NCI-H1694 treated with DMSO at 0.1 percent for 48 hours (cell line): ENCODE measurements at places on chromosomes 11 and 22.

DNA sequence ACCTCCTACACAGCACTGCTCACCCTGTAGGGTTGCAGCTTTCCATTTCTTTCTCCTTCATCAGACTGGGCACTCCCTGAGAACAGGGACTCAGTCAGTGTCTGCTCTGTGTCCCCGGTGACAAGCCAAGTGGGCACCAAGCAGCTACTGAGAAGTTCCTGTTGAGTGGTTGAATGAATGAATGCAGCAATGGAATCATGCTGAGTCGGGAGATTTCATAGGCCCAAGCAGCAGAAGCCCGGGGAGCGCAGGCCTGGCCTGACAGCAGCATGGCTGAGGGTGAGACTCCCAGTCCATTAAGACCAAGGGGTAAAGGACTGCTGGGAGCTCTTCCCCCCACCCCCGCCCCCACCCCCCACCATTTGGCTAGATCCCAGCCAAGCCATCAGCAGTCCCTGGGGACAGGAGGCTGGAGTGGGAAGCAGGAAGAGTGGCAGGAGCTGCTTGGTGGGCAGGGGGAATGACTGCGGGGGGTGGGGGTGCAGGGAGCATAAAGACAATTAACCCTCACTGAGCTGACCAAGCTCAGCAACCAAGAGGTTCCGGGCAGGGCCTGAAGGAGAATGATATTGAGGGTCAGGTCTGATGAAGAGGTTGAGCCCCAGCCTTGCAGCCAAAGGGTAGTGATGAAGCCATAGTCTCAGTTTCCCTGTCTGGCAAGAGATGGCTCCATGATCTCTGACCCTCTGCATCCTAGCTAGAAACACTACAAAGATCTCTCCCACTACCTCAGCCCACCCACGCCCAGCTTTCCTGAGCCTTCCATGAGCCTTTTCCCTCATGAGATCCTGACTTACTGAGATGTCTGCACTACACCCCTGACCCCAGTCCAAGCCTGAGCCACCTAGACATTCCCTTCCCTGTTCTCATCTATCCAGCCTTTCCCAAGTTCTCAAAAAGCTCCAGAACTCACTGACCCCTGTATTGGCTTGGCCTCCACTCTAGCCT is 2.8 kb downstream of the PDE2A start:
- DNase-seq, result no peak

GRCh38 chr11:12167061-12168000 is 56.9 kb downstream of the MICAL2 start:
- DNase-seq, result no peak

DNA sequence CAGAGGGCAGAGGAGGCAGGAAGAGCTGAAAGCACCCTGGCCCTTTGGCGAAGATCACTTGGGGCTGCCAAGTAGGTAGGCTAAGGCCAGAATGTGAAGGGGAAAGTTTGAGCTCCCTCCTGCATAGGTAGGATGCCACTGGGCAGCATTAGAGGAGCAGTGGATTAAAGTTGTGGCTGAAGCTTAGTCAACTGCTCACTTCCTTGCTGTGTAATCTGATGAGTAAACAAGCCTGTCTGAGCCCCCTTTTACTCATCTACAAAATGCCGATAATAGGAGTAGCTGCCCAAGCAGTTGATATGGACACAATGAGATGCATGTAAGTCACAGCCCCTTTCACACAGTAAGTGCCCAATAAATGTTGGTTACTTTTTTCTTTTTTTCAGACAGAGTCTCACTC is 216.4 kb downstream of the MN1 start:
- no peak for DNase-seq

DNA sequence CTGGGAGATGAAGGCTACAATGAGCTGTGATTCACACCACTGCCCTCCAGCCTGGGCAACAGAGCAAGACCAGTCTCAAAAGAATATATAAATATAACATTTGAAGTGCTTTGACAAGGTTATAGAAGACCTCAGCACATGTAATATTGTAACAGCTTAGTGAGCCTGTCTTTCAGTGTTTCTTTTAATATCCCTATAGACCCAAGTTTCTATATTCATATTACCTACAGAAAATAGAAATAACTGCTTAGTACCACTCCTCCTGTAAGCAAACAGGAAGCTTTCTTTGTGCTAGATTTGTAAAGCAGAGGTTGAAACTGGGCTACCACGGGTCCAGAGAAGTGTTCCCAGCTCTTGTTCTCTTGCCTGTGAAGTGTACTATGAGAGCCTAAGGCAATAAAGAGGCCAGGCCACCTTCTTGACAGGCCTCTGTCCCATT is 68.2 kb downstream of the PPP2R1B start:
- DNase-seq, result no peak

DNA sequence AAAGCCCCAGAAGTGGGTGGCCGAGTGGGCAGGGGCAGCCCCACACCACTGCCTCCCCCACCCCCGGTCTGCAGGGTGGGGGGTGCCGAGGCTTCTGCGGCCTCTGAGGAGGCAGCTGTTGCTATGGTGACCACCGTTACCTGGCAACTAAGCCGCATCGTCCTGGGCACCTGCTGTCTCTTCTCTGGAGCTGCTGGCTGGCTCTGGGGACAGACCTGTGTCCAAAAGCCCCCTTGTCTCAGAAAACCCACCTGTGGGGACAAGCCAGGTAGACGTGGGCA is 79.9 kb upstream of the PRR5 start:
- DNase-seq, result no peak

GRCh38 chr11:64207256-64208085 is 950 bp downstream of the FERMT3 start:
- DNase-seq, result no peak

GRCh38 chr11:126654886-126655806 is 299.7 kb downstream of the ST3GAL4 start:
- DNase-seq, result no peak

DNA sequence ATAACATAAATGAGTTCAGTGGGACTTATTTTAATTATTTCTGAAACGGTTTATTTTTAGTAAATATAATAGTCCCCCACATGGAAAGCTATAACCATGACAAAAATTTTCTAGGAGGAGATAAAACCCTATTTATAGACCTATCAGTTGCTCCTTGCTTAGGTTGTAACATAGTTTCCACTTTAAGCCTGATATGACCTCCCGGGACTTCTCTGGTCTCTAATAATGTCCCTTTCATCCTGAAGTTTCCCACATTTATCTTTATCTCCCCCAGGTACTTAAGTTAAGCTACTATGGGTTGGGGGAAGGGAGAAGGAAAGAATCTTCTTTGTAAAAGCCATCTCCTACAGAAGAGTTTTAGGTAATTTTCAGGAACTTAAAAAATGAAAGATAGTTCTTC is 117.7 kb downstream of the RBFOX2 start:
- DNase-seq, result no peak

GRCh38 chr11:113245216-113245615 is 69.2 kb upstream of the TTC12 start:
- no peak for DNase-seq

DNA sequence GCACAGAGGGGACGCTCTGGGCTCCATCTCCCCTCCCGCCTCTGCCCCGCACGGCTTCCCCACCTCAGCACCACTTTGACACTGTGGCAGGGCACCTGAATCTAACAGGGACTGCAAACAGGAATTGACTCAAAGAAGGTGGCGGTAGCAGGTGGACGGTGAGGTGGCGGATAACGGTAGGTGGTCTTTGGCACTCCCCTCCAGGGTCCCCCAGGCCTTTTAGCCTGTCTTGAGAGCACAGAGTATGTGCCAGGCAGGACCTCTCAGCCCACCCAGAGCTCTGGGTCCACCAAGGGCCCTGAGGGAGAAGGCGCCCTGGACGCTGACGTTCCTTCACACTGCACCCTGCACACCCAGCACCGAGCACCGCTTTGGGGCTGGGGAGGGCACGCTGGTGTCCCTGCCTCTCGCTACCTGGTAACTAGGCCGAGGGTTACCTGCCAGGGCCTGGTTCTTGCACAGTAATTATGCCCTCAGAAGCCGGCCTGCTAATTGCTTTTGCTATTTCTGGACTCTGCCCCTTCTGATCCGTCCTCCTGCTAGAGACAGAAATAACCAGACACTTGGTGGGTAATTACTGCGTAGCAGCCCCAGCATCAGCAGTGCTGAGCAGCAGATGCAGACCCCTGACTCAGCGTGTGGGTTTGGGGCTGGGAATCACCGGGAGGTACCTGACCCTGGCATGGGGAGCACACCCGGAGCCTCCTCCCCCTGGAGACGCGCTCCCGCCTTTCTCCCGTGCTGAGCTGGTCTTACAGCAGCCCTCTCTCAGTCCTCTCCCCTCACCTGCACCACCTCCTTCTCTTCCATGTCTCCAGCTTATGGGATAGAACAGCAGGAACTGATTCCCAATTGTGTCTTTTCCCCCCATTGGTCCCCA is 103.3 kb upstream of the B3GAT1 start:
- no peak for DNase-seq

DNA sequence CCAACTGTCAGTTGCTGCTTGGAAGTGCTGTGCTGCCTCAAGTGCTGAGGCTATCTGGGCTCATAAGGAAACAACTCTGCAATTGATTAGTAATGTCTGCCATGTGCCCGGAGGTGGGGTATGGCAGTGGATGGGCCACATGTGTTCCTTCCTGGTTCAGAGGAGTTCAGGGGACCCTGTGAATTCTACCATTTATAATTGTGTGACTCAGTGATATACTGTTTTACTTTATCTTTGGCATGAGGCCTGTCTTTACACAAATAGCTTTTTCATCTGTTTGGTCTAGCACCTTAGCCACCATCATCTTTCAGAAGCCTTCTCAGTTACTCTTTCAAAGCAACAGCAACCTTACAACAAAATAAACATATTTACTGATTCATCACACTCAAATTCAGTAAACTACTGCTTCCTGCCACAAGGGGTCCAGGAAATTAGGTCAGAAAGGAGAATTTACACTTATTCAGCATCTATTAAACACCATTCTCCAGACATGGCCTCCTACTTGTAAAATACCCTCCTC is 20.9 kb downstream of the DKK3 start:
- DNase-seq, result no peak

DNA sequence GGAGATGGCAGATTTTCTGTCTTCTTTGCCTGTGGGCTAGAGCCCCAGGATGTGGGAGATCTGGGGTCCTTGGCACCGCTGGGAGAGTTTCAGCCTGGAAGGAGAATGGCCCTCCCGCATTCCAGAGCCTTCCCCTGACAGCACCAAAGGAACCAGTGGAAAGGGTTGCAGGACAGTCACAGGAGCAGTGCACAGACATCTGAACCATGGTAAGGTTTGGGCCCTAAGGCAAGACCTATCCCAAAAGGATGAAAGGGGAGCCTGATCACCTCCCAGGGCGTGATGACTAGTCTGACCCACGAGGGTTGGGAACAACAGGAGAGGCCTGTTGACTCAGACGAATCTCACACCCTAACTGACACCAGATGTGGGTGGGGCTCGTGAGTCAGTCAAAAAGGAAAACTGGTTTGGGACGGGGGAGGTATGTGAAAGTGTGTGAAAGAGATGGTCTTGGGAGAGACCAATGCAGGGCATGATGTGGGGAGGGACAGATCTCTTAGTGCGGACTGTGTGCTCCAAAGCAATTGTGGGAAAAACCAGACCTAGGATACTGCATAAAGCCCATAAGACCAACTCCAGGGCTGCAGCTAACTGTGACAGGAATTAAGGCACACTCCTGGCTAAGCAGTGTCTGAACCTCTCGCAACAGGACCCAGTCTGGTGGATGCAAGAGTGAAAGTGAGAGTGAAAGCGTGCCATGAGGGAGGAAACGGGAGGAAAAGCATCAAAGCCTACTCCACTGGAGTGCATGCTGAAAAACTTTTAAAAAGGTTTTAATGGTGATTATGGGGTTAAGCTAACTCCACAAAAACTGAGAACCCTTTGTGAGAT is 39.1 kb upstream of the GLYAT start:
- DNase-seq, result no peak

GRCh38 chr22:48537343-48537680 is 1290.4 kb downstream of the BRD1 start:
- DNase-seq, result no peak

GRCh38 chr11:83566950-83567349 is 280.8 kb upstream of the CCDC90B start:
- no peak for DNase-seq

GRCh38 chr11:82183346-82183745 is 550.3 kb downstream of the FAM181B start:
- no peak for DNase-seq

- DNase-seq, result no peak
Measured at GRCh38 chr22:30872285-30873041, 96.1 kb downstream of the MORC2 start.

DNA sequence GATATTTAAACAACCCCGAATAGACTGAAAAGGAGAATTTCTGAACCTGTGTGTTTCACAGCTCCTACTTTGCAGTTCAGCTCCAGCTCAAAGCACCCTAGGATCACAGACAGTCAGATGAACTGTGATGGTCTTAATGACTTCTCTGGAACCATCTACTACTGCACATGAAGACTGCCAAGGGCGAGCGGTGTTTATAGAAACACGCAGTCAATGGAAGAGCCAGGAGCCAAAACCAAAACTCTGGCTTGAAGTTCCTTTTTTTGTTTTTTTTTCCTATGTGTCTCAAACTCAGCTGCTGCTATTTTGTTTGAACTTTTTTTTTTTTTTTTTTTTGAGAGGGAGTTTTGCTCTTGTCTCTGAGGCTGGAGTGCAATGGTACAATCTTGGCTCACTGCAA is 382.6 kb upstream of the SYN3 start:
- no peak for DNase-seq

DNA sequence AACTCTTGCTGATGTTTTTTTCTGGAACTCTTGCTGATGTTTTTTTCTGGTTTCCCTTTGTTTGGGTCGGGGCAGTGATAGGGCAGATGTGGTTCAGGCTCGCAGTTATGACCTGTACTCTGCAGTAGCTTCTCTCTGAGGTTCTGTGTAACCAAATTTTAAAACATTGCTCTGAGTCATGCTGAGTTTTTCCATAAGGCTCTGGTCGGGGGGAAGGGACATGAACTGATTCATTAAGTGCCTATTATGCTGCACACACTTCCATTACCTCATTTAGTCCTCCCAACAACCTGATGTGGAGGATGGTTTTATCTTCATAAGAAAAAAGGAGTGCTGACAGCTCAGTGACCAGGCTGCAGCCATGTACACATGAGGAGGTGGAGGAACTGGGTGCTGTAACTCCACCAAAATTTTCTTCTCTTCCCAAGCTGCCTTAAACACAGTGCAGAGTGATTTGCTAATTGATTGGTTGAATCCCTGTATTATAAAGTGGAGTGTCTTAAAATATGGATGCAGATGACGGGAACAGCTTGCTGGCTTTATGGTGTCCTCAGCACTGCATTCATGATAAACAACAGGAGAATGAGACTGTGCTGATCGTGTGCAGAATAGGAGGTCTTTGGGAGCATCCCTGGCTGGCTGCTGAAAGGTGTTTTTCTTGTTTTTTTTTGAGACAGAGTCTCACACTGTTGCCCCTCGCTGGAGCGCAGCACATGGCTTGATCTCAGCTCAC is 19.1 kb downstream of the TNRC6B start:
- no peak for DNase-seq

- DNase-seq, result no peak
Measured at GRCh38 chr11:38971141-38971540, 2373.1 kb upstream of the RAG2 start.
